ENCODE measurements at places on chromosomes 11 and 22. TPM values are rescaled to one million over a fixed set of nuclear protein-coding genes. Genes with fewer than 3 reads are reported as not detected.

DNA sequence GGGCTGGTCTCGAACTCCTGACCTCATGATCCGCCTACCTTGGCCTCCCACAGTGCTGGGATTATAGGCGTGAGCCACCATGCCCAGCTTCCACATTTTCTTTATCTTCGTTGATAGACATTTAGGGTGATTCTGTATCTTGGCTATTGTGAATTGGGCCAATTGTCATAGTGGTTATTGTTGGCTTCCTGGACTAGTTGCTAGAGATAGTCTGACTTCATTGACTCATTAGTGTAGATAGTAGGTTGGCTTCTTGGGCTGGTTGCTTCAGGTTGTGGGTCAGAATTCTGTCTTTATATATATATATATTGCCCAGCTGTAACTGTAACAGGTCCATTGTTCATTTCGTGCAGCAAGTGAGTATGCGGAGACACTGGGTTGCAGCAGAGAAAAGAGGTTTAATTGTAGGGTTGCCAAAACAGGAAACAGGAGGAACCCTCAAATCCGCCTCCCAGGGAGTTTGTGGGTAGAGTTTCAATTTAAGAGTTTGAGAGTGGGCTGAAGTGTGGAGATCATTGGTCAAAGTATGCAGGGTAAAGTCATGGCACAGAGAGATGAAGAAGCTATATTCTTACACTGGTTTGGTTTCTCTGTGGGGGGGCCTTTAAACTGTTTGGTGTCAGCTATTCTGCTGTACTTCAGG is 22.0 kb downstream of the ATG13 start:
- DNase-seq: no peak
- H3K4me1 ChIP-seq: no peaks in the 10 kb centered on the region
- H3K27me3 ChIP-seq: no peaks in the 10 kb centered on the region
- H3K36me3 ChIP-seq: peaks cover 3% of the 10 kb centered on the region
- no peak overlapping the region for H3K27ac ChIP-seq
- no peak overlapping the region for H3K4me3 ChIP-seq

DNA sequence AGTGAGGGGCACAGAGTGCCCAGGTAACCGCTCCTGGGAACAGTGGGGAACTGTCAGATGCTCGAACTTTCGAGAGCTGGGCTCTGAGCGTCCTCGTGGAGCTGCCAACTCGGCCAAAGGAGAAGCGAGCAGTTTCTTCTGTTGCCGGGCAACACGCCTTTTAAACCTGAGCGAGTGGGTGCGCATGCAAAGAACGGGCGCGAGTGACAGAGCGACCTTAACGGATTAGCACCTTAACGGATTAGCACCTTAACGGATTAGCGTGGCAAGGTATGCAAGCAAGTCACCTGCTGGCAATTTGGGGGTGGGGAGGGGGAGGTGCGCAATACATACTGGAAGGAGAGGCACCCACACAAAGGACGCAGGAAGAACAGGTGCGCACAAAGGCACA is 61.8 kb upstream of the PRODH start:
- H3K4me3 ChIP-seq: no peak overlapping the region
- H3K27ac ChIP-seq: no peak overlapping the region
- H3K27me3 ChIP-seq: peaks cover 17% of the 10 kb centered on the region
- peaks cover 13% of the 10 kb centered on the region for H3K4me1 ChIP-seq
- no peaks in the 10 kb centered on the region for H3K36me3 ChIP-seq

DNA sequence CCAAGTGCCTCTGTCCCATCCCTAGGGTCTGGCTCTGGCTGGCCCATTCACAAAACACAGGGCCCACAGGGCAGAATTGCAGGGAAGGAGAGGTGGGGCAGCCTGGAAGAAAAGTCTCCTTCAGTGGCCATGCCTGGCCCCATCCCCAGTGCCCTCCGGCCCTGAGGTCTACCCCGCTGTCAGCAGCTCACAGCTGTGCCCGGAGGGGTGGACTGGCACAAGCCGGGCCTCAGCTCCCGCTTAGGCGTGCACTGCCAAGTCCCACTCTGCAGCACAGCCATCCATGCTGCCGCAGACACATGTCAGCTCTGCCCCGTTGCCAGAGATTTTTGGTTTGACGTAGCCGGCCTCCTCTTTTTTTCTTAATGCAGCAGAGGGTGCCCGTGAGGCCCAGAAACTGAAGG is 3.9 kb upstream of the SCN2B start:
- peaks cover 20% of the 10 kb centered on the region for H3K27me3 ChIP-seq
- no peak overlapping the region for H3K4me3 ChIP-seq
- no peak overlapping the region for H3K27ac ChIP-seq
- peaks cover 25% of the 10 kb centered on the region for H3K4me1 ChIP-seq
- H3K36me3 ChIP-seq: no peaks in the 10 kb centered on the region

- no peak for DNase-seq
- H3K4me1 ChIP-seq: peaks cover 12% of the 10 kb centered on the region
- H3K4me3 ChIP-seq: no peak overlapping the region
- H3K27me3 ChIP-seq: peaks cover 51% of the 10 kb centered on the region
- H3K27ac ChIP-seq: no peak overlapping the region
These were observed 21.3 kb downstream of the RASD2 start for GRCh38 chr22:35561796-35562526.

DNA sequence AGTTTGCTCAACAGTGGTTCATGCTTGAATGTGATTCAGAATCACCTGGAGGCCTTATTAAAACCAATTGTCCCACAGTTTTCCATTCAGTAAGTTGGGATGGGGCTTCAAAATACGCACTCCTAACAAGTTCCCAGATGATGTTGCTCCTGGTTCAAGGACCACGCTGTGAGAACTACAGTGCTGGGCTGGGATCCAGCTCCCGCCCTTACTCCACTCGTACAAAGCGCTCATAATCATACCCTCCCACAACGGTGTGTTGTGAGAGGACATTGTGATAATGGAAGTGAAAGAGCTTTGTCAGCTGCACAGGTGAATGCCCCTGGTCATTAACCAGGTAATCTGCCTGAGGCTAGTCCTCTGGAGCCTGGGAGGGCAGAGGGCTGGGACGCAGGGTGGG is 1.3 kb upstream of the CD82 start:
- no peak overlapping the region for H3K4me3 ChIP-seq
- no peak overlapping the region for H3K27ac ChIP-seq
- DNase-seq: no peak

DNA sequence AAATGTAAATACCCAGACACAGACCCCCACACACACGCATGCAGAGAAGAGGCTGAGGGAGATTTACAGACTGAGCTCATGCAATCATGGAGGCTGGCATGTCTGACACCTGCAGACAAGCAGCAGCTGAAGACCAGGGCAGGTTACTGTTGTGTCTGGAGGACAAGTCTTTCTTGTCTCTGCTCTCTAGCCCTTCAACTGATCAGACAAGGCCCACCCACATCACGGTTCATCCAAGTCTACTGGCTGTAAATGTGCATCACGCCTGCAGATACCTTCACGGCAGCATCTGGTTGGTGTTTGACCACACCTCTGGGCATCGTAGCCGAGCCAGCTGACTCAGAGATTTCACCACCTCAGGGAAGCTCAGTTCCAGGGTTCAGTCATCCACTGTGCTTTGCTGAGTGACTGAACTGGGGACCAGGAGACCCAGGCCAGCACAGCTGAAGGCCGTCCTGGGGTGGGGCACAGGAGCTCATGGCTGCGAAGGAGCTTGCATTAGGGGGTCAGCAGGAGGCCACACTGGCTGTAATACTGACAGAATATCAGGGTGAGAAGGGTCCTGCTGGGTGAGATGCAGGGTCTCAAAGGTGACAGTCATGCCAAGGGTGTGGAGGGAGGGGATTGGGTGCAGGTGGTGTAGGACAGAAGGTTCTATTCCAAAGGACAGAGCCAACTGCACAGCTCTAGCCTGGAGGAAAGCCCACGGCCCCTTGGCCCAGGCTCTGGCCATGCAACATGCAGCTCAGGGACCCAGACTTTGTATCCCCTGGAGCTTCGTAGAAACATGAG is 304.9 kb downstream of the BRD1 start:
- H3K4me3 ChIP-seq: no peak overlapping the region
- DNase-seq: no peak
- peaks cover 7% of the 10 kb centered on the region for H3K27me3 ChIP-seq
- H3K27ac ChIP-seq: no peak overlapping the region
- no peaks in the 10 kb centered on the region for H3K36me3 ChIP-seq
- peaks cover 18% of the 10 kb centered on the region for H3K4me1 ChIP-seq

- H3K4me3 ChIP-seq: no peak overlapping the region
- peaks cover 4% of the 10 kb centered on the region for H3K27me3 ChIP-seq
These were observed 216.5 kb upstream of the PLET1 start for GRCh38 chr11:112477152-112477551.

GRCh38 chr11:96098511-96099241 is 174.8 kb upstream of the MTMR2 start:
- no peak for DNase-seq
- no peaks in the 10 kb centered on the region for H3K36me3 ChIP-seq
- H3K4me1 ChIP-seq: peaks cover 44% of the 10 kb centered on the region
- H3K27ac ChIP-seq: peak overlapping the region; percentile 7
- no peaks in the 10 kb centered on the region for H3K27me3 ChIP-seq

The PTH gene
- not detected for total RNA-seq

The MGAT3 gene
- 20.3 TPM for total RNA-seq
